Retina (tissue), 1 donor: ENCODE measurements at places on chromosomes 1 and 21.

GRCh38 chr21:46603228-46603627 is 1.7 kb downstream of the S100B start:
- DNase-seq, result no peak

DNA sequence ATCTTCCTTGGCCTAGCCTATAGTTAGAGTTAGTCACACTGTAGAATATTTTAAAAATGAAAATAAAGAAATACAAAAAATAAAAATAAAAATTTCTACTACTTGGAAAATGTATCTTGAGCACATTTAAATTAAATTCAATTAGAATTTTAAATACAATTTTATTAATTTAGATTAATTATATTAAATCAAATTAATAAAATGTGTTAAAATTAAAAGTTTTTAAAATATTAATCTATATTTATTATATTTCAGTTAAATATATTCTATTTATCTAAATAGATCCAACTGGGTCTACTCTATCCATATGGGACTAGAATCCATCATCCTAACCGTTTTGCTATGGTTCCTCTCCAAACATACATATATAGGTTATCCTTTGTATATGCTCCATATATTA is 588.3 kb upstream of the TMPRSS15 start:
- DNase-seq, result no peak

- no peak for DNase-seq
Observed at GRCh38 chr1:6108937-6109614, 63.4 kb downstream of the KCNAB2 start.

GRCh38 chr1:229191066-229191674 is 79.7 kb upstream of the RAB4A start:
- DNase-seq, result no peak
